H7 (cell line): ENCODE measurements at places on chromosomes 6 and 20. TPM values are rescaled to one million over a fixed set of nuclear protein-coding genes. Genes with fewer than 3 reads are reported as not detected.

HSPA12B gene
- total RNA-seq = 0.97 and 2.4 TPM in 2 replicates

BPIFB3 gene
- not detected in 2 replicates for total RNA-seq

IP6K3 gene
- 0.07 TPM in 1 of 2 replicates, not detected in the other for total RNA-seq

DNA sequence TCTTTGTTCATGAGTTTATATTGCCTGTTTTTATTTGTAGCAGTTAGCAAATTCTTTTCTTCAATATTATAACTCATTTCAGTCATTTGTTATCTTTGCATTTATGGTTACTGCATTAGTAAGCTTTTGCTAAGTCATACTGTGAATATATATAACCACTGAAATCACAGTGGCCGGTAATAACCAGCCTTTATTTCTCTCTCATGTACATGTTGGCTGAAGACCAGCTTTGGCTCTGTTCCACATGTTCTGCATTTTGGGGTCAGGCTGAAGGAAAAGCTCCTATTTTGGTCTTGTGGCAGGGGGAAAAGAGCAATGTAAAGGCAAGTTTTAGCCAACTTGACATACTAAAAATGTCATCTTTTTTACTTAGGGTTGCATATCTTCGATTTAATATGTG, 276.3 kb downstream of the BCKDHB start:
- no peak for DNase-seq

GRCh38 chr6:163998496-163998895, 584.0 kb downstream of the QKI start:
- no peak for DNase-seq
